ENCODE measurements at places on chromosomes 2 and 18.

DNA sequence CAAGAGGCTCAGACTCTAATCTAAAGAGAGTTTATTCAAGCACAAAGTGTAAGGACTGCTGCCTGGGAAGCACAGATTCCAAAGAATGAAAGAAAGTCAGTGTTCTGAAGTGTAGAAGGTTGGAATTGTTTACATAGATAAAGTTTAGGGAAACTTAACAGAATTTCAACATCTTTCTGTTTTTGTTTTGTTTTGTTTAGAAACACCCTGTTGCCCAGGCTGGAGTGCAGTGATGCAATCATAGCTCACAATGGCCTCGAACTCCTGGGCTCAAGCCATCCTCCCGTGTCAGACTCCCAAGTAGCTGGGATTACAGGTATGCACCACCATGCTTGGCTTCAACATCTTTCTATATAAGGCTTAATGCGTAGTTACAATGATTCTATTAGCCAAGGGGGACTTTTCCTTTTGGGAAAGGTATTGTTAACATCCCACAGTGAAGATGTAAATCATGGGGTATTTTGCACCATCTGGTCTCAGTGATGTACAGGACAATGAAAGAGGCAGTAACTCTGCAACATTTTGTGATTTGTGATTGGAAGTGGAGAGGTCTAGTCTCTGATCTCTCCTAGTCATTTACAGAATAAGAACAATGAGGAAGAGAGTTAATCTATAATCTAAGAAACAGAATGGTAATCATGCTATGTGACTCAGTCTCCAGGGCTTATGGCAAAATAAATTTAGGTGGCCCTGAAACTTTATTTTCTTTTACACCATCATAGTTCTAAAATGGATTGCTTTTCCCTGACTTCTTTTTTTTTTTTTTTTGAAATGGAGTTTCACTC is 45.6 kb upstream of the MSH6 start:
- DNase-seq: no peak

- DNase-seq: no peak
These were observed 36.3 kb downstream of the BOLA3 start for GRCh38 chr2:74111380-74111779.

GRCh38 chr2:43226558-43226954 is at the start of gene ZFP36L2:
Gene ZFP36L2 (minus strand): TSS chr2:43226606. CDS start chr2:43226315, 291 bp downstream.
- DNase-seq: peak; percentile 95

DNA sequence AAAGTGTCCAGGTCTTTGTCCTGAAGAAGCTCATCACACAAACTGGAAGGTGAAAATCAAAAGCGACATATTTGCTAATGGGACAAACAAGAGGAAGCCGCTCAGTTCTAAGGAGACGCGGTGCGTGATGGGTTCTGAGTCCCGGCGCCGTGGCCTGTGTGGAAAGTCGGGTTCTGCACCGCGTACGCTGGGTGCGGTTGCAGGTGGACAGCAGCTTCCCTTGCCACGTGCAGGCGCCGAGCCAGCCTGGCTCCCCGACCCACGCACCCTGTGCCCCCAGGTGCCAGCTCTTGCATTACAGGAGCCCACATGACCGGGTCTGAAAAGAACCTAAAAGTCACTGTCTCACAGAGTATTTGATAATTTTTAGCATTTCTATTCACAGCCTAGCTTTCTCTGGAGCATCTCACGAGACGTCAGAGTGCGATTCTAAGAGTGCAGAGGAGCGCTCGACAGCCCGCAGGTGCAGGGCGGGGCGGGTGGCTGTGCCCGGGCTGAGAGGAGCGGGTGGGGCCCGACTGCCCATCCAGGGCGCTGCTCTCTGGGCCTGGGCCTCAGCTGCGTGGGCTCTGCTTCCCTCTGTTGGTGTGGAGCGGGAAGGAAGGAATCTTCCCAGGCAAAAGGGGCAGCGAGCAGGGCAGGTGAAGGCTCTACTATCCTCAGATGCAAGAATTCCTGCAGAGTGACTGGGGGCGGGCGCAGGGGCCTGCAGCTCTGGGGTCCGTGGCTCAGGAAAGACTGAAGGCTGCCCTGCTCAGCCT is 39.4 kb downstream of the MYT1L start:
- no peak for DNase-seq

GRCh38 chr2:112891385-112891831 is 19.6 kb upstream of the IL37 start:
- peak; percentile 42 for DNase-seq
